Anterior cingulate cortex (tissue), 58 donors: ENCODE measurements at places on chromosomes 6 and 20.

GRCh38 chr6:658244-658643, 1.3 kb upstream of the HUS1B start:
- DNase-seq, result no peak

DNA sequence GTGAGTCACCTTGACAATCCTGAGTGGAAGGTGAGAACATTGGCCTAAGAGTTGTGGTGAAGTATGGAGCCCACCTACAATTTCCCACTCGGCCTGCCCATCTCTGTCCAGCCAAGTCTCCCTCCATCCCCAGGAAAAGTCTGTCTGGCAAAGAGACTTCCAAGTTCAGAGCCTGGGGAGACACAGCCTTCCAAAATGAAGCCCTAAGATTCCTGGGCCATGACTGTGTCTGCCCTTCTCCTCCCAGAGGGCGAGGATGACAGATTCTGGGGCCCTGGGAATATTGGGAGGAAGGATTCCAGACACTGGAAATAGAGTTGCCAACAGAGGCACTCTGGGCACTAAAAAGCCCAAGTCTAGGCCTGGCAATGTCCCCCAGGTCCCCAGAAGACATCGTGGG, 176.8 kb downstream of the NFATC2 start:
- no peak for DNase-seq

DNA sequence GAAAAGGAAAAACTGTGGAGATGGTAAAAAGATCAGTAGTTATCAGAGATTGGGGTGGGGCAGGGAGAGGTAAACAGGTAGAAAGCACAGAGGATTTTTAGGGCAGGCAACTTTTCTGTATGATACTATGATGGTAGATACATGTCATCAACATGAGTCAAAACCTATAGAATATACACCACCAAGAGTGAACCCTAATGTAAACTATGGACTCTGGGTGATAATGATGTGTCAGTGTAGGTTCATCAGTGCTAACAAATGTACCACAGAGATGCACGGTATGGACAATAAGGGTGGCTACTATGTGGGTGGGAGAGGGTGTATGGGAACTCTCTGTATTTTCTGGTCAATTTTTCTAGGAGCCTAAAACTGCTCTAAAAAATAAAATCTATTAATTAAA, 18.5 kb downstream of the PACSIN1 start:
- no peak for DNase-seq

GRCh38 chr6:159061805-159062563, 17.2 kb upstream of the TAGAP start:
- no peak for DNase-seq

GRCh38 chr20:44355498-44356352, at the start of gene HNF4A:
Gene HNF4A (plus strand): TSS chr20:44355699. CDS start chr20:44355805, 106 bp downstream.
- DNase-seq, result no peak

DNA sequence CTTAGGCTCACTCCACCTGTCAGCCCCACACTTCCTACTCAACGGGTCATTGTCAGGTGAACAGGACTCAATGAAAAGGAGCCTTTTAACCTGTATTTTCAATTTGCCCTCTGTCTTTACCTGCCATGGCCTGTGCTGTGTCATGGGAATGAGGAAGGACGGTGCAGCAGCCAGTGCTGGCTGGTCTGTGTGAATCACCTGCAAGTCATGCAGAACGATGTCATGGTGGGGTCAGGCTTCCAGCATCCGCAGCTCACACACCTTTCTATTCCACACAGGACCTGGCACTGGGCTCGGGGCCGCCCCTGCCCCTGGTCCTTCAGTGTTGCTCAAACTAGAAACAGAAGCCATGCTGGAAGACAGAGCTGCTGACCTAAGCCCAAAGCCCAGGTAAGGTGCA, 188.7 kb upstream of the GMDS start:
- DNase-seq, result no peak

DNA sequence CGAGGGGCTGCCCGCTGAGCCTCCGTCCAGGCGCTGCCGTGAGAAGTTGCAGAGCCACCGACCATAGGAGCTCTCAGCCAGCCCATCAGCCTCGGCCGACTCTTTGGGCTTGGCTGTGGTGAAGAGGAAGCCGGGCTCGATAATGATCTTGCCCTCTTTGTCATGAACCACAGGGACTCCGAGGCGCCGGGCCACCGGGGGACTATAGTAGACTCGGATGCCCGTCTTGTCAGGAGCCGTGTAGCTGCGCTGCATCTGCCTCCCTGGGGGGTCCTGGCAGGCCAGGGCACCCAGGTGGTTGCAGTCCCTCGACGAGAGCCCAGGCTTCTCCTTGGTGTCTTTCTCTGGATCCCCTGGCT, 20.5 kb upstream of the DSN1 start:
- DNase-seq, result no peak

DNA sequence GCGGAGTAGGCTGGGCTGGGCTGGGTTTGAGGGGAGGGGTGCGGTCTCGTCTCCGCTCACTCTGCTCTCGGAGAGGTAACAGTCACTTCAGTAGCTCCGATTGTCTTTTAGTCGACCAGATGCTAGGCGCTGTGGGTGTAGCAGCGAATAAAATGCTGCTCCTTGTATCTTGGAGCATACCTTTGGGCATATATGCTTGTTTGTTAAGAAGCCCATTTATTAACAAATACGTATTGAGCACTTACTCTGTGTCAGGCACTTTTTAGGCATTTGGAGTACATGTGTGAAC, 545 bp downstream of the ACTR5 start:
- DNase-seq, result no peak
